ACHN (cell line): ENCODE measurements at places on chromosomes 4 and X.

DNA sequence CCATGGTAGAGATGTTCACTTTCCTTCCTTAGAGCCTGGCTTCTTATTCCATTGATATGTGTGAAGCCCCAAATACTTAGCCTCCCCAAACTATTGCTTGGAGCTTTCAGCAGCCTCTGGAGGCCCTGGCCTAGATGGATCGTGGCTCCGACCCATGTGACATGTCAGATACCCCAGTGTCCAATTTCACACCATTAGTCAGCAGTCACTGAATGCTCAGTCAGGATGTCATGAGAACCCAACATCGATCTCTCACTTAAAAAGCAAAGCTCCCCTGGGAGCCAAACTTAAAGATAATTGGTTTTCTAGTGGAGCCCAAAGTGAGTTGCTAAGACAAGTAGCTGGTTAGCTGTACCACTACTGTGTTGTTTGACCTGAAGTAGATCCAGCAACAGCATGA is 41.6 kb upstream of the IGSF1 start:
- DNase-seq, result no peak

- peak; percentile 72 for DNase-seq
These were observed at the start of gene NPFFR2 for GRCh38 chr4:72031868-72032608. TSS of gene NPFFR2 (plus strand) at chr4:72032000. CDS start at chr4:72128592, 96,592 bp downstream.

DNA sequence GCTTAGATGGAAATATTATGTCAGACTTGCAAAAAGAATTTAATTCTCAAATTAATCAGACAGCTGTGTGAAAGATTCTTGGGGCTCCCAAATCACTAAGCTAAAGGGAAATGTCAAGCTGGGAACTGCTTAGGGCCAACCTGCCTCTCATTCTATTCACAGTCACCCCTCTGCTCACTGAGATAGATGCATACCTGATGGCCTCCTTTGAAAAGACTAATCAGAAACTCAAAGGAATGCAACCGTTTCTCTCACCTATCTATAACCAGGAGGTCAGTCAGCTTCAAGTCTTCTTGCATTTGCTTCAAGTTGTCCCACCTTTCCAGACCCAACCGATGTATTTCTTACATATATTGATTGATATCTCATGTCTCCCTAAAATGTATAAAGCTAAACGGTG is 882.7 kb downstream of the CENPC start:
- no peak for DNase-seq

DNA sequence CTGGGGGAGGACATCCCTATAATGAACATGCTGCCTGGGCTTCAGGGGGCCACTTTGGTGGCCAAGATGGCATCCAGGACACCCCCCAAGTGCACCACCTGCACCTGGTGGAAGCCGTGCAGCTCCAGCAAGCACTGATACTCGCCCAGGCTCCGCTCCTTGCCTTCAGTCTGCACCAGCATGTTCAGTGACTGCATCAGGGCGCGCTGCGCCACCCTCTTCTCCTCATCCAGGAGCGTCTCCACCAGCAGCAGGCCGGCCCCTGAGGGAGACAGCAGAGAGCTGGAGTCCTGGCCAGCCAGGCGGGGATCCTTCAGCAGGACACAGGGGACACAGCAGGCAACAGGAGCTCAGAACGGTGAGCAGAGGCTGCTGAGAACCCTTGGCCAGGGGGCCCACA is 11.3 kb upstream of the SLC25A6 start:
- no peak for DNase-seq

DNA sequence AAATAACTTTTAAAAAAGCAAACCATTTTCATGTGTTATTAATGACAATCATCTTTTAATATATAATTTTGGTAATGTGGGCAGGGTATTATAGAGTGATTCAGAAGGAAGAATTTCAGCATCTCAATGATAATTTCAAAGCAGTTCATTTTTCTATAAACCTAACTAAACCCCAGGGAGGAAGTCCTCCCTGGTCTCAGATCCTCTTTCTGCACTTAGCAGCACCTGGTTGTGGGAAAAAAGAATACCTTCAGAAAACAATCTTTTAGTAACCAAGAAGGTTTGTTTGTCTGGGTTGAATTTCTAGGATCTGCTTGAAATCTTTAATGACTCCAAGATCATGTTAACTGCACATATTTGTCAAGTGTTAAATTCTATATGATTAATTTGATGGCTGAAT is 29.9 kb downstream of the DKK2 start:
- DNase-seq, result no peak

- no peak for DNase-seq
These were observed 1.0 kb upstream of the AASDH start for GRCh38 chr4:56388306-56388705.
